ENCODE measurements at places on chromosomes 1 and 21.
A peak's percentile ranks its signal among the peaks of the same experiment; 100 is the strongest.

DNA sequence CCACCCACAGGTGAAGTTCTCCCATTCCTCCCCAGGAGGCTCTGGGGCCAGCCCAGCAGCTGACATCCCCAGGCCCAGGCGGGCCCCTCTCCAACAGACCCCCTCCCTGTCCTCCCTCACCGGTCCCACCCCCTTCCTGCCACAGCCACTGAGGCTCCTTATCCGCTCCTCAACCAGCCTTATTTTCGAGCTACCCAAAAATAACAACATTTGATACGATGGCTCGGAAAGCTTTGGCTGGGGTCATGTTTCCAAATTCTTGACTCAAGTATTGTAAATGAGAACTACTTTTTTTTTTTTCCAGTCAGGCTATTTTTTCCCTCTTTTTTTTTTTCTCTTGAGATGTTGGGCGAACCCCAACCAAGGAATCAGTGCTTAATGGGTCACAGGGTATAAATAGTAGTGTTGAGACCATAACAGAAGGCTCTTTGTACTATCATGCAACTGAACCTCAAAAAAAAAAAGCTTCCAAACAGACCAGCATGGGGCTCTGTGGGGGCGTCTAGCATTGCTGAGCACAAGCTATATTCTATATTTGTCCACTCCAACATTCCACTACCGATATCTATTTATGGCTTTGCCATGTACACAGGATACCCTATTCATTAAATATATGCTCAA, 27.2 kb downstream of the IRF2BP2 start:
- no peak for DNase-seq

DNA sequence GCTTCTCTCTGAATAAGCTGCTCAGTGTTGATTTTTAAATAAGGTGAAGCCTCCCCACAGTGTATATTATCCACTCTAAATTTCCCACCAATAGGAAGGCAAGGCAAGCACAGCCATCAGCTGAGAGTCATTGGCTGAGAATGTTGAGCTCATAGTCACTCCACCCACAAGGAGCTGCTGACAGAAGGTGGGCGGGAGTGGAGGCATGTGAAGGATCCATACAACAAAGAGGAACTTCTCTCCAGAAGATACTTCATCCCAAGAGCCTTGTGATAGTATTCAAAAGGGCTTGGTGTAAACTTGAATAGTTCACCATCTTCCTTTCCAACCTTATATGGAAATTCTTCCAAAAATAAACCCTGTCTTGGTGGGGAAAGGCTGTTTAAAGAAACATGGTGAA, 42.8 kb downstream of the SAMD13 start:
- DNase-seq, result no peak

DNA sequence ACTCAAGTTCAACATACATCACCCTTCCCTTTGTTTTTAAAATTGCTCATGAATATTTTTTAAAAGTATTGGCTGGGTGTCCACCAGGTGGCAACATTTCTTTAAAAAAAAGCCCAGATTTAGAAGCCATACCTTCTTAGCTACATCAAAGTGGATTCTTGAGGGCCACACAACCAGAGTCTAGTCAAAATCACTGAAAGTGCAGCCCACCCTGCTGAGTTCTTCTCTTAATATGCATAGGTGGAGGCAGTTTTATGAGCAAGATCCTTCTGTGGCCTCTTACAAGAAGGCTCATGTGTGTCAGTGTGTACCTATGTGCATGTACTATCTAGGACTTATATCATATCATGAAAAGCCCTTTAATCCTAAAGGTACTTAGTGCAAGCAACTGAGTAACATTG, 16.9 kb upstream of the GNG12 start:
- peak; percentile 63 for DNase-seq

DNA sequence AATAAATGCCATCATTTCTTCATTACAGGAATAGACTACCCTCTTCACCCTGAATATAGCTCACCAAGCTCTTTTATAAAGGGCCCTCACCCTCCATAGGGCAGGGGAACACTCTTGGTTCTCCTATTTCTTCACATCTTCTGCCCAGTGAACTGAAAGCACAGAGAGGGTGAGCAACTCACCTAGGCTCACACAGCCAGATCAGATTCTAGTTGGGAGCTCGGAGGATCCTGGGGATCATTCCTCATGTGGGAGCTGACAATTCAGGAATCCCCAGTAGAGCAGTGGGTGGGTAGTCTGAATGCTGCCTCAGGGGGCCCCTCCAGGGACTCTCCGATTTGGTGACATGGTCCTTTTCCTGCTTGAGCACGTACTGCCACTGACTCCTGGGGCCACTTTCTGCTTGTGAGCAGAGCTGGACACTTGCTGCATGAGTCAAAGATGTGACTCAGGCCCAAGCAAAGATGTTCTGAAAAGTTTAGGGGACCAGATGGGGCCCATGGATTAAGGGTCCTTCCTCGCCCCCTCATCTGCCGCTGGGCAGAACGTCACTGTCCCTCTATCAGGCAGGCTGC, 63.7 kb upstream of the WNT4 start:
- DNase-seq, result no peak

- peak; percentile 41 for DNase-seq
Measured at GRCh38 chr1:78619803-78620579, at the start of gene IFI44L. Gene IFI44L, plus strand, starts transcription at chr1:78620448. Its CDS starts 7,468 bp downstream, at chr1:78627916.

- no peak for DNase-seq
Measured at GRCh38 chr1:246010386-246010785, 496.7 kb downstream of the SMYD3 start.

- DNase-seq, result no peak
Measured at GRCh38 chr1:100862591-100862990, 32.1 kb downstream of the EXTL2 start.

DNA sequence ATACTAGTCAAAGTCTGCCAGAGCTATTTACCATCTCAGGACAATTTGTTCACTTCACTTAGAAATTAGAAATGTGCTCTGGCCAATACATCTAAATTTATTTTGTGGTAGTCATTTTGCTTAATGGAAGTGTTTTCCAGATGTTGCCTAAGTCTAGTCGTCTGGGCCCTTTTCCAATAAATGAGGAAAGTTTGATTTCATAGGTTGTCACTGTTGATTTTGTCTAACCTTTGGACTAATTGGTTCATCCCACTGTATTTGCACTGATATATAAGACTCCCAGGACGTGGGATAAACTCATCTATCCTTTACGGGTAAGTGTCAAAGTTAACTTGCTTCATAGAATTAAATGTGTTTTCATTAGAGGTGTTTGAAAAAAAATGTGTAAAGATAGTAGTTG, 79.1 kb downstream of the TPR start:
- DNase-seq, result no peak

DNA sequence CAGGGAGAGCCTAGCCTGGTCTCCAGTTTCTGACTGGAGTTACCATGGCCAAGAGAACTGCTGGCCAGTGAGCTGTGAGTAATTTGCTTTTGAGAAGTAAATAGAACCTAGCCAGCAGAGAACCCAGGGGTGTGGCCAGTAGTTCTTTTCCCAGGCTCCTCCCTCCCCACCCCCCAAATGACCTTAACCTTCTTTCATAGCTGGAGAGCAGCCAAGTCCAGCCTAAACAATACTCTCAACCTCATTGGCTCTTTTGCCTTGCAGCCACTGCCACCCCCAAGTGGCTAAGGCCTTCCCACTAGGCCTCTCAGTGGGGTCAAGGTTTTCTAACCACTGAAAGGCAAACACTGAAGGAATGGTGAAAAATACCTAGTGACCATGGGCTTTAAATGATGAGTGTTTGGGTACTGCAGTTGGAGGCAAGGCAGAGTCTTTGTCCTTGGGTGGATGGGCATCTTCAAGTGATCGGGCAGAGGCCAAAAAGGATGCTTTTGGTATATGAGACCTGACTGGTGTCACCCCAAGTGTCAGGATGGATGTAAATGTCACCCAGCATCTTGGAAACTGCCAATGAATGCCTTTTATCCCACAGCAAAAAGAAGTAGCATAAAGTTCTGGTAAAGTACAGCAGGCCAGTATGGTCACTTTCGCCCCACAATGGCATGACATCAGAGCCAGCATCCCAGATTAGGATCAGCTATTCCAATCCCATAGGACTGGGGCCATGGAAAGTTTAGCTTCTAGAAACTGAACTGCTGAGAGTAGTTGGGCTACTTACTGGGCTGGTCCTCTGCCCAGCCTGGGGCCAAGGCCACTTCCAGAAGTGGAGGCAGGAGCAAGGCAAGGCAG, 3.5 kb upstream of the PIGV start:
- DNase-seq, result peak; percentile 57

GRCh38 chr1:23283667-23284602, 60.1 kb downstream of the HNRNPR start:
- peak; percentile 15 for DNase-seq

GRCh38 chr1:116076831-116077230, 34.4 kb upstream of the MAB21L3 start:
- no peak for DNase-seq

GRCh38 chr1:200776949-200777348, 38.3 kb downstream of the CAMSAP2 start:
- DNase-seq, result no peak

DNA sequence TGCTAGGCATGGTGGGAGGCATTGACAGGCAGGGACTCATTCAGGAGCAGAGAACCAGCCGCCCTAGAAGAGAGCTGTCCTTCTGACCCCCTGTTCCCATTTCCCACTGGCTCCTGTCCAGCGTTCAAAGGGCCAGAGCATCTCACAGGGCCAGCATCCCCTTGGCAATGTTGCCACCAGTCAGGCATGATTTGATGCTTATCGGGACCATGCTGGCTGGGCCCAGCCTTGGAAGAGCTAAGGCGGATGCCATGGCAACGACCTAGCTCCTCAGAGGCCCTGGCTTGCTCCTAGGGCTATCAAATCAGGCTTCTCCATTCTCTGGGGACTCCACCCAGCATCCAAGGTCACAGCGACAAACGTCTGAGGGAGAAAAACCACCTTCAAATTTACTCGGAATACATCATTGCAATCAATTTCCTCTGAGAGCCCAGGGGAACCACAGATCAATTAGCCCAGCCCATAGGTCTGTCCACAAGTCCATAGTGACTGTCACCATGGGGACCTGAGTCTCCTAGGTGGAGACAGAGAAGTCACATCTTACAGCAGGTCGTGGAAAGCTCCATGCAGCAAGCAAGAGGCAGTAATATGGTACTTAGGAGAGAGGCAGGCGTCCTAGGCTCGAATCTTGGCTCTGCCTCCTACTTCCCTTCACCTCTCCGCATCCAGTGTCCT, 14.1 kb upstream of the VWA5B1 start:
- no peak for DNase-seq

DNA sequence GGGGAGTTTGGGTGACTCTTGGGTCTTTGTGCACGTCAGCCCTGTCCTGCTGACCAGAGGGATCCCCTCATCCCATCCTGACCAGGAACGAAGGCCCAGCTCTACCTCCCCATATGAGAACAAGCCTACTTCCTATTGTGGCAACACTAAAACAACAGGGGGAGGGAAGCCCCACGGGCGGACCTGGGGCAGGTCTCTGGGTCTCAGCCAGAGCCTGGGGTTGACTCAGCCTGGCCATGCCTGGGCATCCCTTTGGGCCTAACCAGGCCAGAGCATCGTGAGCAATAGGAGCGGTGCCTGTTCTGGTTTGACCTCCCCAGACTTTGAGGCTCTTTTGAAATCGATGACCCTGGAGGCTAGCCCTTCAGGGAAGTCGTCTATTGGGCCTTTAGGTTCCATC, 16.8 kb downstream of the RPS6KA1 start:
- DNase-seq, result no peak

- DNase-seq, result no peak
Measured at GRCh38 chr1:145785547-145785946, 38.3 kb downstream of the RNF115 start.

- no peak for DNase-seq
Measured at GRCh38 chr21:41359286-41359685, 2.5 kb upstream of the MX2 start.

All from brain (organoid and tissue), 16 donors.